ENCODE measurements at places on chromosomes 7 and 10. TPM values are rescaled to one million over a fixed set of nuclear protein-coding genes. Genes with fewer than 3 reads are reported as not detected.

Gene FGFR2
- not detected for total RNA-seq

Gene INA
- total RNA-seq, result 0.32 TPM

GRCh38 chr7:144763291-144763690, 72.6 kb downstream of the TPK1 start:
- no peaks in the 10 kb centered on the region for H3K4me1 ChIP-seq
- no peak for DNase-seq
- H3K36me3 ChIP-seq, result peaks cover 21% of the 10 kb centered on the region
- no peaks in the 10 kb centered on the region for H3K27me3 ChIP-seq
- H3K27ac ChIP-seq, result no peak overlapping the region

- peaks cover 10% of the 10 kb centered on the region for H3K27me3 ChIP-seq
- H3K4me3 ChIP-seq, result no peak overlapping the region
Measured at GRCh38 chr10:43260117-43260761, 6.6 kb downstream of the RASGEF1A start.

Gene XPNPEP1
- 85.4 TPM for total RNA-seq

DNA sequence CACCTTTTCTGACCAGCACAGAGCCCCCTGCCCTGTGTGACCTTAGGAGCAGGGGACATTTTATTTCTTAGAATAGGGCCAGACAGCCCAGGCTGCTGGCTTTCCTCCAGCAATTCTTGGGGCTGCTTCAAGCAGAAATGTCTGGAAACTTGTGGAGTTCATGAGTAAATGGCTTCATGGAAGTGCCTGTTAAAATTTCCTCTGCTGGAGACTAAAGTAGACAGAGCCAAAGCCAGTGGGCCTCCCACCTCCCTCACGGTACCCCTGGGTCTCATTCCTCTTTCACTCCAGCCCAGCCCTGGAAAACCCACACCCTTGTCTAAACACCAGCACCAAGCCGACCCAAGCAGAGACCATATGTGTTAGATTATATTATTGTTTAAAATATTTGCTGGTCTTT, 505.5 kb upstream of the ZMIZ1 start:
- no peak overlapping the region for H3K27ac ChIP-seq
- no peak for DNase-seq
- H3K4me3 ChIP-seq, result no peak overlapping the region
- H3K27me3 ChIP-seq, result peaks cover 5% of the 10 kb centered on the region

- DNase-seq, result peak; percentile 41
- peaks cover 24% of the 10 kb centered on the region for H3K4me1 ChIP-seq
- H3K27me3 ChIP-seq, result peaks cover 76% of the 10 kb centered on the region
Measured at GRCh38 chr10:101130984-101131961, at the start of gene TLX1. Gene TLX1, plus strand, starts transcription at chr10:101131300. Its CDS starts 242 bp downstream, at chr10:101131542.

- H3K4me3 ChIP-seq, result peak within 1 kb of the TSS; percentile 66
- no peak within 1 kb of the TSS for H3K27ac ChIP-seq
- H3K36me3 ChIP-seq, result peaks cover 1% of the 10 kb centered on the region
- H3K27me3 ChIP-seq, result peaks cover 8% of the 10 kb centered on the region
Measured at GRCh38 chr7:45088821-45089340, at the start of gene NACAD. Gene NACAD, minus strand, starts transcription at chr7:45088969. Its CDS starts 75 bp downstream, at chr7:45088894.

Gene CDNF
- total RNA-seq, result 2.5 TPM

DNA sequence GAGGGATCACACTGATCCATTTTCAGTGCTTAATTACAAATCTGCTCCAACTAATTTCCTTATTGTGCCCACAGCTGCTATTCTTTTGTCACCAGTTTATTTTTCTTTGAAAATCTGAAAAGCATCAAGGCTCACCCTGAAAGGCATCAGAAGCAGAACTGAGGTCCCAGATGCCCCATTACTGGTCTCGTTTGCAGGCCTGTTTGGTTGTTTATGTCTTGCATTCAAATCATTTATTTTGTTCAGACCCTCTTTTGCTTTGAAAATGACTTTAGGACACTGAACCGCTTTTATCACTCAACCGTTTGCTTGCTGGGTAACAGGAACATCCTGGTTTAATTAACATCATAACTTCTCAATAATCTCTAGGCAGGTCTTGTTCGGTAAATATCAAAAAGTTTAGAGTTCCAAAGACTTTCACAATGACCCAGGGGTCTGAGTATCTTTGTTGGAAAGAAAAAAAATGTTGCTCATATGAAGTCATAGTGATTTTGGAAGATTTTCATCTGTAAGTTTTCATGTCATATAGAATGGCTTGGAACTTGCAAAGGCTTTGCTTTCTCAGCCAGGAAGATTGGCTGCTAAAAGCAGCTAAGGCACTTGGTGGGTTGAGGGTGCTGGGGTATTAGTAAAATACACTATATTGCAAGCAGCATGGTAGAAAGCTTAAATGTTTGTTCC, 398.3 kb upstream of the NPVF start:
- H3K36me3 ChIP-seq, result no peaks in the 10 kb centered on the region
- no peak for DNase-seq
- no peaks in the 10 kb centered on the region for H3K4me1 ChIP-seq

GRCh38 chr10:122954731-122955050, 664 bp upstream of the C10orf88 start:
- no peak overlapping the region for H3K27ac ChIP-seq

GRCh38 chr7:2131341-2131740, 101.4 kb downstream of the MAD1L1 start:
- no peaks in the 10 kb centered on the region for H3K4me1 ChIP-seq
- DNase-seq, result no peak
- H3K36me3 ChIP-seq, result peaks cover 9% of the 10 kb centered on the region

- H3K27me3 ChIP-seq, result no peaks in the 10 kb centered on the region
- H3K4me3 ChIP-seq, result peak overlapping the region; percentile 82
- H3K27ac ChIP-seq, result peak overlapping the region; percentile 87
- peaks cover 37% of the 10 kb centered on the region for H3K4me1 ChIP-seq
- H3K36me3 ChIP-seq, result peaks cover 11% of the 10 kb centered on the region
Measured at GRCh38 chr7:6106140-6106904, 75.1 kb downstream of the ANKRD61 start.

- DNase-seq, result no peak
- H3K4me1 ChIP-seq, result no peaks in the 10 kb centered on the region
- H3K27ac ChIP-seq, result no peak overlapping the region
Measured at GRCh38 chr10:98921316-98921715, 314.3 kb downstream of the HPSE2 start.

- H3K4me1 ChIP-seq, result no peaks in the 10 kb centered on the region
- H3K4me3 ChIP-seq, result no peak overlapping the region
- H3K27me3 ChIP-seq, result peaks cover 12% of the 10 kb centered on the region
- no peaks in the 10 kb centered on the region for H3K36me3 ChIP-seq
Measured at GRCh38 chr10:117609095-117609795, 66.7 kb downstream of the EMX2 start.

Gene ZPBP
- not detected for total RNA-seq

- DNase-seq, result no peak
- H3K27me3 ChIP-seq, result no peaks in the 10 kb centered on the region
- H3K36me3 ChIP-seq, result no peaks in the 10 kb centered on the region
- H3K4me1 ChIP-seq, result no peaks in the 10 kb centered on the region
Measured at GRCh38 chr7:40996233-40996677, 706.6 kb downstream of the INHBA start.

DNA sequence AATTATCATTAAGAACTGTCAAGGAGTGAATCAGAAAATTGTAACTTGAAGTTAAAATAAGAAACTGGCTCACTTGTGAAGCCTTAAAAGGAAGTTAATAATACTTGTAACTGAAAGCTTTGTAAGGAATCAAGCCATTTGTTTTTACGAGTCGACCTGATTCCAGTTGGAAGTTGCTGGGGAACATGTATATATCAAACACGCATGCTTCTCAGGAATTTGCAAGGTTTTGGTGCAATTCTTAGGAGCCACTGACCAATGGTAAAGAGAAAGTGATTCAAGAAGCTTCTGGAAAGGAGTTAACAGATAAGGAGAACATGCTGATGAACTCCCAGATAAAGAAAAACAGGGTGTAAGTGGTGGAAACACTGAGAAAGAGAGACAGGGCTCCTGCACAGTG, 56.4 kb downstream of the ETV1 start:
- no peaks in the 10 kb centered on the region for H3K36me3 ChIP-seq
- H3K27ac ChIP-seq, result no peak overlapping the region
- H3K4me3 ChIP-seq, result no peak overlapping the region
- DNase-seq, result no peak

DNA sequence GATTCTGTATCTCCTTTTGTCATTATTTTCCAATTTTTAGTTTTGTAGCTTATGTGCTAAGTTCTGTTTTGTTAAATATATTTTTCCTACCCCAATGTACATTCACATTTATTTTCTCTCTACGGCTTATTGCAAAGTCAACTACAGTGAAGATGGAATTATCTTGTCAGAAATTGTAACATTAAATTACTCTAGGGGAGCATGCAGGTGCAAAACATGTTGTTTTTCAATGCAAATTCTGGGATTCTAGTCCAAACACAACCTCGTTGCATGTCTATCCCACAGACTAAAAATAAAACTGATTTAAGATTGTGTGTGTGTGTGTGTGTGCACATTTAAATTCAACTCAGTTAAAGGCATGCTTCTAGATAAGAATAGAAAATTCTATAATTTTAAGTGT, 529.1 kb upstream of the POM121L12 start:
- no peaks in the 10 kb centered on the region for H3K4me1 ChIP-seq
- no peaks in the 10 kb centered on the region for H3K27me3 ChIP-seq
- no peak for DNase-seq
- H3K36me3 ChIP-seq, result no peaks in the 10 kb centered on the region

DNA sequence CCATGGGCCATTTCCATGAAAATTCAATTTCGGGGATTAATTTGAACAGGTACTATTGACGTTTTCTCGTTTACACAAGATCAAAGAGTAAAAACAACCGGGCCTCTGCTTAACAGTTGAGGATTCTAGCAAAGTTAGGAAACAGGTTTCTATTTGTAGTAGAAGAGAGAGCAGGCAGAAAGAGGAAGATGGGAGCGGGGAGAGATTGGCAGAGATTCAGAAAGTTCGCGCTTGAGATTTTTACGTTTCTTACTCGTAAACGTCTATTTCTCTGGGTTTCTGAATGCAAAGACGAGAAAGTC, 571 bp upstream of the VWC2 start:
- H3K4me3 ChIP-seq, result no peak overlapping the region
- H3K27ac ChIP-seq, result no peak overlapping the region
- no peak for DNase-seq
- H3K27me3 ChIP-seq, result peaks cover 54% of the 10 kb centered on the region

DNA sequence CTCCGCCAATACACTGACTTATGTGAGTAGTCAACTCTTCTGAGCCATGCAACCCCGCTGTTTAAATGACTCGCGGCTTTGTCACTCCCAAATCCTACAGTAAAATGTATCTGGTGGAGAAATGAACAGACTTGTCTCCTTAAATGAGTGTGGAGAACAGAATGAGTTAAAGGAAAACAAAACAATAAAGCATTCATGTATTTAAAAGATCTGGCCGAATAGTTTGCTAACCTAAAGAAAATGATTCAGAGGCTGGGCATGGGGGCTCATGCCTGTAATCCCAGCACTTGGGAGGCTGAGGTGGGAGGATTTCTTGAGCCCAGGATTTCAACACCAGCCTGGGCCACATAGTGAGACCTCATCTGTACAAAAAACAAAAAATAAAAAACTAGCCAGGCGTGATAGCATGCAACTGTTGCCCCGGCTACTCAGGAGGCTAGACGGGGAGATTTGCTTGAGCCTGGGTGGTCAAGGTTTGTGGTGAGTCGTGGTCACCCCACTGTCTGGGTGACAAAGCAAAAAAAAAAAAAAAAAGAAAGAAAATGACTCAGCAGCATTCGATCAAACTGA, 86.5 kb upstream of the PFKP start:
- no peak for DNase-seq
- no peaks in the 10 kb centered on the region for H3K36me3 ChIP-seq
- peaks cover 2% of the 10 kb centered on the region for H3K4me1 ChIP-seq
- no peak overlapping the region for H3K4me3 ChIP-seq
- H3K27me3 ChIP-seq, result peaks cover 9% of the 10 kb centered on the region

Gene NEUROD6
- total RNA-seq, result not detected

DNA sequence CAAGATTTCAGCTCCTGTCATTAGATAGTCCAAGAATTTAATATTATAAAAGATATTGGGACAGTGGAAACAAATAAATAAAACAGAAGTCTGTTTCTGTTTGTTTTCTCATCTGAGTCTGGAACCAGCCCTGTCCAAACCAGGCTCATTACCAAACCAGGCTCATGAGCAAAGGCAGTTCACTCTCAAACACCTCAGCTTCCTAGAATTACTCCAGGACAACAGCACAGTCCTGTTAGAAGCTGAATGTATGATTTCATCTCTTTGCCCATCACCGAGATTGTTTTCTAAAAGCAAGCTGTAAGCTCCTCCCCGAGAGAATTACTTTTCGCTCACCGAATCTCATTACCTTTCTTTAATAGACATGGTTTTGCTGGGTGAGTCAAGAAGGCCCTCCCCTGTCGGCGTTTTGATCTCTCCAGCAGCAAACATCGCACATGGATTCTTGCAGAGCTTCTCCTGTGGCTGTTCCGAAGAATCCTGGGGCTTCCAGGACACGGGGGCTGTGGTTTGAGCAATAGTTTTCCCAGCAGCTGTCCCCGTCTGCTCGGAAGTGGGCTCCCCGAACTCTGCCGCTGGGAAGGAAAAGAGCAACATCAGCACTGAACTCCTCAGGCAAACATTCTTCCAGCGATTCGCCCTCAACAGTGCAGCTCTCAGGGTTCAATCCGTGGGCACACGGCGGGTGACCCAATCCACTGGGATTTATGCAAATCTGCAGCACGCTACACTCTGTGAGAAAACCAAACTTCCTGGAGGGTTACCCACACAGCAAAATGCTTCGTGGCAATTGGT, 112.5 kb downstream of the SVIL start:
- H3K27ac ChIP-seq, result no peak overlapping the region
- no peak for DNase-seq
- H3K36me3 ChIP-seq, result peaks cover 36% of the 10 kb centered on the region
- no peaks in the 10 kb centered on the region for H3K4me1 ChIP-seq

DNA sequence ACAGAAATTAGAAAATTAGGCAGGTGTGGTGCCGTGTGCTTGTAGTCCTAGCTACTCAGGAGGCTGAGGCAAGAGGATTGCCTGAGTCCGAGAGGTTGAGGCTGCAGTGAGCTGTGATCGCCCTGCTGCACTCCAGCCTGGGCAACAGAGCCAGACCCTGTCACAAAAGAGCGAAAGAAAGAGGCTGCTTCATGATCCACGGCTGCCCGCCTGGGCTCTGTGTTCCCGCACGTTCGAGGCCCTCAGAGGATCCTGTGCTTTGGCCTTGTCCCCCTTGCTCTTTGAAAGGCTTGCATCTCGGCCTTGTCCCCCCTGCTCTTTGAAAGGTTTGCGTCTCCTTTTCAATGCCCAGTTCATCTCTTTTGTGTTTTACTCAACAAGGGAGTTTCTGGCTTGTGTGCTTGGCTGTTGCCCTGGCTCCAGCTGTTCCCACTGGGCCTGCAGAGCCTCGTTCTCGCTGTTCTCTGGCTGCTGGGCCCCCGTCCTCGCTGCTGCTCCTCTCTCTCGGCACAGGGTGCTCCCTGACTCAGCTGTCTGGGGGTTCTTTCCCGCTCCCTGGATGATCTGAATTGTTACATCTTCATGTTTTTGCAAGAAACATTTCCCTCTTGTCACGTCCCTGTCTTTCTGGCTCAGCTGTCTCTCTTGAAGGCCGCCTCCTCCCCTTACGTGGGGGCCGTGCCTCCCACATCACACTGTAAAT, 45.1 kb upstream of the INPP5A start:
- no peaks in the 10 kb centered on the region for H3K27me3 ChIP-seq
- H3K36me3 ChIP-seq, result no peaks in the 10 kb centered on the region
- no peaks in the 10 kb centered on the region for H3K4me1 ChIP-seq
- DNase-seq, result peak; percentile 0
- H3K4me3 ChIP-seq, result no peak overlapping the region
- H3K27ac ChIP-seq, result no peak overlapping the region

Measured in activated CD4-positive, alpha-beta T cell treated with anti-CD3 and anti-CD28 coated beads for 36 hours (primary cell).